ENCODE measurements at places on chromosomes 6 and 20.

DNA sequence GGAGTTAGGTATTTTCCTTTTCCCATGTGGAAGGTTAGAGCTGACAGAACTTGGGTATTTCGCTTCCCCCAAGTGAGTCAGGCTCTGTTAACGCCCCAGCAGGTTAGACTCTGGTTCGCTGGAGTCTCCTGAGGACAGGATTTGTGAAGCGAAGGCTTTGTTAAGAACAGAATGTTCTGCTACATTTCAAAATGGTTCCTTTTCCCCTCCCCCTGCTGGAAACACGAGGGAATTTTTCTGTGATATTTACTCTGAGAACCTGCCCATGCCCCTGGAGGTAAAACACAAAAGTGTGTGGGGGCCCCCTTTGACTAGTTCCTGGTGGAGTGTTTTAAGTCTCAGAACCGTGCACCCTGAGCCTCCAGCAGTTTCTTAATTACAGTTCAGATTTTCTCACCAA lies 731.4 kb upstream of the CITED2 start:
- peak; percentile 16 for DNase-seq

GRCh38 chr20:62893700-62894099 lies 32.1 kb upstream of the TCFL5 start:
- no peak for DNase-seq

DNA sequence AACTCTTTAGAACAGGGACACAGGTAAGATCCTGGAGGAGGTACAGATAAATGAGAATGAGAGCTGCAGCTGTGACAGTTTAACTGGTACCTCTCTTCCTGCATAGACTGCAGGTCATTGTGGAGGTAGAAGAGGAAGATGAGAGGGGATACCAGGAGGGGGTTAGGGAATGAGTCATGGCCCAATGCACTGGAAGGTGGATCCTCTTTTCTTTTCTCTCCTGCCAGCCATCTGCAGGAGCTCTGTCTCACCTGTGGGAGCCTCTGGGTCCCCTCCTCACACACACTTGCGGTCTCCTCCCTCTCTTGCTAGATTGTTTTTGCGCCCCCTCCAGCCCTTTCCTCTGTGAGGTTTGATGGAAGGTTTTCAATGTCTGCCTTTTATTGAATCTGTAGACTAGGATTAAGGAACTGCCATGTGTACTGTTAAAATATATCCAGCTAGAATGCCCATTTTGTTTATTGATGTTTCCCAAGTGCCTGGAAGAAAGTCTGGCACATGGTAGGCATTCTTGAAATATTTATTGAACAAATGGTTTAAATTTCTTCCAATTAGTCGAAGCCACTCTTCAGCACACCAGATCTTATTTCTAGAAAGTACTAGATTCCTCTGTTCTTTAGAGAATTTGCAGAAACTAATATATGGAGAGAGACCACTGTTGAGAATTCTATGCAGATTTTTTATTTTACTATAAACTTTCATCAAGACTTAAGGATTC lies 13.0 kb downstream of the C6orf163 start:
- no peak for DNase-seq

GRCh38 chr20:15930311-15931305 lies 642.6 kb downstream of the KIF16B start:
- DNase-seq = peak; percentile 47

DNA sequence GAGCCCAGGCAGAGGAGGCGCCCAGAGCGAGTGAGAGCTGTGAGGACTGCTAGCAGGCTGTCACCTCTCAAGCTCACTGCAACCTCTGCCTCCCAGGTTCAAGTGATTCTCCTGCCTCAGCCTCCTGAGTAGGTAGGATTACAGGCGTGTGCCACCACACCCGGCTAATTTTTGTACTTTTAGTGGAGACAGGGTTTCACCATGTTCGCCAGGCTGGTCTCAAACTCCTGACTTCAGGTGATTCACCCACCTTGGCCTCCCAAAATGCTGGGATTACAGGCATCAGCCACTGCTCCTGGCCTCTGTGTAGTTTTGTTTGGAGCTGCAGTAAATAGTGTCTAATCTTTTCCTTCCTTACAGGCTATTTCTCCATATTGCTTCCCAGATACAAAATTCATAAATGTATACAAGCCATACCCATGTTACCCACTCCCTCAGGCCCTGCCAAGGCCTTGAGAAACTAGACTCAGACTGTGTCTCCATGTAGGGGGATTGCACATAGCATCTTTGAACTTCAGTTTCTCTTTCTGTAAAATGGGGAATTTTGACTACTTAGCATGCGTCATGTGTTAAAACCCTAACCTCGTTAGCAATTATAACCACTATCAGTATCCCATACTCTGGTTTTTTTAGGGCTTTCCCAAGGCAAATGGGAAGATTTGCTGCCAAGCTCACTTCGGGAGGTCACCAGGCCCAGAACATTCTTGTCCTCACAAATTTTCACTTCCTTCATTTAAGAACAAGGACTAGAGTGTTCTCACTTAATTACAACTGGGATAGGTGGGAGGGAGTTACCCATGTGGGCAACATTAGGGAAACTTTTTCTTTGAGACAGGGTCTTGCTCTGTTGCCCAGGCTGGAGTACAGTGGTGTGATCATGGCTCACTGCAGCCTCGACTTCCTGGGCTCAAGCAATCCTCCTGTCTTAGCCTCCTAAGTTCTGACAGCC lies 67.3 kb upstream of the DDR1 start:
- no peak for DNase-seq

DNA sequence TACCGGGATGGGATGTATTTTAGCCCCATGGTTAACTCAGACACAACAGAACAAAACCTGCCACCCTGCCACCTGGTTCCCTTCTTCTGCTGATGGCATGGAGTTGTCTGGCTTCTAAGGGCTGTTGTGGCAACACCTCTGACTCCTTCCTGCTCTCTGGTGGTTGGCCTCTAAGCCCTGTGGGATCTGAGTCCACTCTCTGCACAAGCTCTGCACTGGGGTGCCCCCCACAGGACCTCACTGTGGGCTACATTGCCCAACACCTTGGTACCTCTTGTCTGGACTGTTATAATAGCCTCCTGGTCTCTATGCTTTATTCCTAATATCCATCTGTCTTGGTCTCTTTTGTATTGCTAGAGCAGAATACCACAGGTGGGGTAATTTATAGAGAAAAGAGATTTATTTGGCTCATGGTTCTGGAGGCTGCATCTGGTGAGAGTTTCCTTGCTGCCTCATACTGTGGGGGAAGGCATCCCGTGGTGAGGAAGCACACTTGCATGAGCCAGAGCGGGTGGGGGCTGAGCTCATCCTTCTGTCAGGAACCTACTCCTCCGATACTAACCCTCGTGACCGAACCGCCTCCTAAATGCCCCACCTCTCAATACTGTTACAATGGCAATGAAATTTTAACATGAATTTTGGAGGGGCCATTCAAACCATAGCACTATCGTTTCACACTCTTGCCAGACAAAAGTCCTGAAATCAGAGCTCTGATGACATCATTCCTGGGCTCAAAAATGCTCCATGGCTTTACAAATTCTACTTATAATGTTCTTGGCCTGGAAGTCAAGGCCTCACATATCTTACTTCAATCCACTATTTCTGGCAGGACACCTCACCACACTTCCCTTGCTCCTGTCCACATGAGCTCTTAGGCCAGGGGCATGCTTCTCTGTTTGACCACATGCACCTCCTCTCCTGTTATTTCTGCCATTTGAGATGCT lies 127.2 kb downstream of the PAX1 start:
- no peak for DNase-seq

DNA sequence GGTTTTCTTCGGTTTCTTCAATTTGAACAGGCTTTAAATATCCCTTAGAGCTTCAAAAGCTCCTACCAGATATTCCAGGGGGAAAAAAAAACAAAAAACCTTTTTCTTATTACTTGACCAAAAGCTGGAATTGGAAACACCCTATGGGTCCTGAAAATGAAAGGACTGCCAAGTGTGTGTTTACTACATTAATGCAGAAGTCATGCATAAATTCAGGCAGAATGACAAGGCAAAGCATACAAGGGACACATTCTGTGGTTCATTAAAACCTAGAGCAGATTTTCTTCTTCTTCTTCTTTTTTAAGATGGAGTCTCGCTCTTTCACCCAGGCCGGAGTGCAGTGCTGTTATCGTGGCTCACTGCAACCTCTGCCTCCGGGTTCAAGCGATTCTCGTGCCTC lies 119.1 kb downstream of the GMDS start:
- no peak for DNase-seq

DNA sequence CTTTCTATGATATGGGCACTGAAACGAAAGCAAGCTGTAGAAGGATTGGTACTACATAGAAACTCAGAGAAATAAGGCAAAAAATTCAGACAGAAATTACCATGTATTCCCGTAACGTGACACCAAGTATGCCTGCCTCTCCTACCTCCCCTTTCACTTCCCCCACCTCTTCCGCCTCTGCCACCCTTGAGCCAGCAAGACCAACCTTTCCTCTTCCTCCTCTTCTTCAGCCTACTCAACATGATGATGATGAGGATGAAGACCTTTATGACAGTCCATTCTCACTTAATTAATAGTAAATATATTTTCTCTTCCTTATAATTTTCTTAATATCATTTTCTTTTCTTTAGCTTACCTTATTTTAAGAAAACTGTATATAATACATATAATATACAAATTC lies 188.1 kb upstream of the VGLL2 start:
- DNase-seq = no peak

GRCh38 chr20:32445539-32446273 lies 87.6 kb downstream of the ASXL1 start:
- no peak for DNase-seq

GRCh38 chr6:66897576-66897975 lies 1190.5 kb upstream of the EYS start:
- DNase-seq = peak; percentile 11

- no peak for DNase-seq
Observed at GRCh38 chr6:119768201-119768600, 418.6 kb upstream of the MAN1A1 start.

DNA sequence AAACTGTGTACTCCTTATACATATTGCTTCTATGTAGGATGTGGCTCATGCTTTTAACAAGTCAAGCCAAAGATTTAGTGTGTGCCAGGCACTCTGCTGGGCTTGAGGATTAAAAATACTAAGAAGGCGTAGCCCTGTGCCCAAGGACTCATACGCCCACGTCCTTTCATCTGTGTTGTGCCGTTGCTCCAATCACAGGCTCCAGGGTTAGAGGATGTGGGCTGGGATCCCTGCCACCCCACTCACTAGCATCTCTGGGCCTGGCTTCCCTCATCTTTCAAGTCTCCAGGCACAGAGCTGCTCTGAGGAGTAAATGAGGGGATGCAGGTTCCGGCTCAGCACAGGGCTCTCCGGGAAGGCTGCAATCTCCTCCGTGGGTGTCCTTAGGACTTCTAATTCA lies 214.2 kb downstream of the SYNDIG1 start:
- DNase-seq = no peak

DNA sequence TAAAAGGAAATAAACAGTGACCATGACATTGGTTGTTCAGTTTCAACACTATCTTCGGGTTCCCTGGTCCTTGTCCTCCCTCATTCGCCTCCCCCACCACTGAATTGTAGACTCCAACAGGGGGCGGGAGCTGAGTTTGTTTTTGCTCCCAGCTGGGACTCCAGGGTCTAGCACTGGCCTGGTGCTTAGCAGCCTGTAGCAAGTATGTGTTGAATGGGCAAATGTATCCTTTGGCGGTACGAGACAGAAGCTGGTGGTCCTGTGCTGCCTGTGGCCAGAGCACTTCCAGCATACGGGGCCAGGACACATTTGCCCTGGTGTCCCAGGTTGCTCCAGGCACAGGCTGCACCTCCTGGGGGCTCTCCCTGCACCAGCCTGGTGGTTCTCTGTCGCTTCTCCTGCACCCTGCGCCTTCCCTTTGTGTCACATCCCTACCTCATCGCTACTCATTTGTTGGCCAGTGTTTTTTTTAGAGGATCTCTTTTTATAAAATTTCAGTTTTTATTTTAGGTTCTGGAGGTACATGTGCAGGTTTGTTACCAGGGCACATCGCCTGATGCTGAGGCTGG lies 40.1 kb downstream of the PHACTR3 start:
- no peak for DNase-seq

DNA sequence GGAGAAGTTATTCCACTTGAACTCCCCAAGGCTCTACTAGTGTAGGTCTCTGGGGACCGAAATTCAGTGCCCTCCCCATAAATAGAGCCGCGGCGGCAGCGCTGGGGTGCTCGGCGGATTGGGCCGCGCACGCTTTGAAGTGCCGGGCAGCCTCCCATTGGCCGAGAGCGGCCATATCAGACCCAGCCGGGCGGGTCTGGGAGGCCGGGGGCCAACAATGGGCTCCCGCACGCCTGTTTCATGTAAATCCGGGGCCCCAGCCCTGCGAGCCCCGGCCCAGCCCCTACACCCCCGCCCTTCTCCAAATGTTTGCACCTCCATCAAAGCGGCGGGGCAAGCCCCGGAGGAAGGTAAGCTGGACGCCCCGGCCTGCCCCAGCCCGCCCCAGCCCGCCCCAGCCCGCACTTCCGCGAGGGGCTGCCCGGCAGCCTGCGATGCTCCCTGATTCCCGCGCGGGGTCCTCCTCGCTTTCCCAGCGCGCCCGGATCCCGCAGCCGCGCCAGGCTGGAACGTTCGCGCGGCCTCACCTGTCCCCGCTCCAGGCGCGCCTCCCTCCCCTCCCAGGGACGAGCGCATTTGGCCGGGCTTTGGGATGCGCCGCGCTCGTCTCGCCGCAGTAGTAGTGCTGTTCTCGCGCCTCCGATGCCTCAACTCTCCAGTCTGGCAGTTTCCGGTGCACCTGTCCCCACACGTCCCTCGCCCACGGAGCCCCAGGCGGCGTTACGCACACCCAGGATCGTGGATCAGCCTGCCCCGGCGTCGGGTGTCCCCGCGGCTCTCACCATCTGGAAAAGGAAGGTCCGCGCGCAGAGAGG lies at the start of gene TBXT:
Gene TBXT, minus strand, starts transcription at position 51 of the 815 bp plus-strand sequence. CDS start 260 bp downstream, outside the sequence.
- no peak for DNase-seq

GRCh38 chr20:52677216-52677615 lies 294.9 kb upstream of the TSHZ2 start:
- no peak for DNase-seq

GRCh38 chr6:41726876-41727275 lies 8.5 kb downstream of the TFEB start:
- DNase-seq = no peak

- DNase-seq = peak; percentile 77
Observed at GRCh38 chr6:23174781-23175361, 605.5 kb downstream of the HDGFL1 start.

DNA sequence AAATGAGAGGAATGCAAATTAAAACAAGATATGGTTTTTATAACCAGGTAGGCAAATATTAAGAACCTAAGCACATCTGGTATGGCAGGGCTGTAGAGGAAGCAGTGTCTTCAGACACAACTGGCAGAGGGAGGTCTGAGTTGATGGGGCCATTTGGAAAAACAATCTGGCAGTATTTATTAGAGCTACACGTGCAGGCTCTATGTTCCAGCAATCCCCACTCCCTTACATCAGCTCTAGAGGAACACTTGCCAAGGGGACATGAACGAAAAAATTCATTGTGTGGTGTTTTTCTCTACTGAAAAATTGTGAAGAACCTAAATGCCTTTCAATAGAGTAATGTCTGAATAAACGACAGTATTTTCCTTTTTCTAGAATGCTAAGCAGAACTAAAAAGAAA lies 111.6 kb upstream of the EDN1 start:
- DNase-seq = no peak

Measured in A172 (cell line).